ENCODE measurements at places on chromosomes 4 and X.
A peak's percentile ranks its signal among the peaks of the same experiment; 100 is the strongest.

DNA sequence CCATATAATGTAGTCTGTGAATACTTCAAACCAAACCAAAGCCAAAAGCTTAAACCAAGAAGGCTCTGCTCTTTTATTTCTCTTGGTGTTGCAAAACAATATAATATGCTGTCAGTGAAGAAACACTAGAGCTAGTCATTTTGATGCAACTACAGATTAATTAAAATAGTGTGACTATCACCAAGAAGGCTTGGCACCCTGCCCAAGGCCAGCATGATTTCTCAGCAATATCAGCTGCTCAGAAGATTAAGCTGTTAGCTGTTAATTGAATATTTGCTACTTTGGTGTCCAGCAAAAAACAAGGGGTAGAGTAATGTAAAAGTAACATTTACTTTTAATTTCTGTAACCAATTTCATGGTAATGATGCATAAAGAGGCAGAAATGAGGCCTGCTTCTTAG lies 104.9 kb upstream of the PRPS2 start:
- no peak for DNase-seq

- DNase-seq, result no peak
Observed at GRCh38 chr4:169064296-169064695, 54.2 kb upstream of the CBR4 start.

- no peak for DNase-seq
Observed at GRCh38 chrX:9434051-9434550, 30.8 kb upstream of the TBL1X start.

DNA sequence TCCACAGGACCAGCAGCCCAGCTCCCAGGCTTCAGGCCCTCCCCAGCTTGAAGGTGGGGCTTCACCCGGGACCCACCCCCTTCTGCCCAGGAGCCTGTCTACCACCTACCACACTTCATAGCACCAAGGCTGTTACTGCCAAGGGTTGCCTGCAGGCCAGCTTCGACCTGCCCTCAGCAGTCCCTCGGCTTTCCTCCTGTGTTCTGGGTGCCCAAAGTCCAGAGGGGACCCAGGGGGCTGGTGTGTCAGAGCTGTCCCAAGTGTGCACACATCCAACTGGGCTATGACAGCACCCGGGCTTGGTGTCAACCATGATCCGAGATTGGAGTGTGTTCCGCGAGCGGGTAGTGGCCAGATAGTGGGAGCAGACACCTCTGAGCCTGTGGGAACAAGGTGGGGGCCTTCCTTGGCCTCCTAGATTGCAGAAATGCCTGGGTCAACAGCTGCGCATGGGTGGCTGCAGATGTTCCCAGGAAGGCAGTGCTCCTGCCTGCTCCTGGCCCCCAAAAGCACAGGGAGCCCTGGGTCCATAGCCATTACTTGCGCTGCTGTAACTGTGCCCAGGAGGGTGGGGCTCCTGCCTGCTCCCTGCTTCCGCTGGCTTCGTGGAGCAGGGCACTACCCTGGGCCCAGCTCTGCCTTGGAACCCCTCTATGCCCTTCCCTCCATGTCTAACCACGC lies 16.8 kb downstream of the SULT1B1 start:
- no peak for DNase-seq

GRCh38 chrX:112851161-112851779 lies 10.6 kb upstream of the AMOT start:
- peak; percentile 20 for DNase-seq

DNA sequence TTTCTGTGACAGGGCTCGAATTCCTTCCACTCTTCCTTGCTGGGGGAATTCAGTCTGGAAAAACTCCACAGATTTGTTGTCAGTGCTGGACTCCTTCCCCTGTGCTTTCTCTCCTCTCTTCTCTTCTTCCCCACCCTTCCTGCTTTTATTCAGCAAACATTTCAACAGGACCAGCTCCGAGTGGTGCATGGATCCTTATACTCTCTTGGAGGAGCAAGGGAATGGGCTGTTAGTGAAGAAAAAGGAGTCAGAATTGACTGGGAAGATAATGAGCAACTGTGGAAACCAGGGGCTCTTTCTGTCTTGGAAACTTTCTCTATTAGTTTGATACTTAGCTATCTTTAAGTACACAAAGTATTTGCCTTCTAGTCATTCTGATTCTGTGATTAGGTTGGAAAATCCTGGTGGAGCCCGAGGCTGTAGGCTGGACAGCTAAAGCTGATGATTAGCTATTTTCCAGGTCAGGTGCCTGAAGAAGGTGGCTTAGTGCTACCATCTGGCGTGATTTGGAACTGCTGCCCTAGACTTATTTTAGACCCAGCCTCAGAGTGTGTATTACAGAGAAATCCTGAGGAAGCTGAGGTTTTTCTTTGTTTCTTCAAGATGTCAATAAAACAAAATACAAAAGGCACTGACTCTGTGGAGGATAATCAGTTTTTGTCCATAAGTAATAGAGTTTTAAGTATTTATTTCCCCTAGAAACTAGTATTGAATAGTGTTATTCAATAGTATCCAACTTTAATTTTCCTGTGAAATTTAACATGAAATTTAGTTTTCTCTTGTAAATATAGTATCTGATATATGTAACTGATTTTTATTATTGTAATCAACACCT lies 38.4 kb downstream of the NAP1L5 start:
- peak; percentile 40 for DNase-seq

DNA sequence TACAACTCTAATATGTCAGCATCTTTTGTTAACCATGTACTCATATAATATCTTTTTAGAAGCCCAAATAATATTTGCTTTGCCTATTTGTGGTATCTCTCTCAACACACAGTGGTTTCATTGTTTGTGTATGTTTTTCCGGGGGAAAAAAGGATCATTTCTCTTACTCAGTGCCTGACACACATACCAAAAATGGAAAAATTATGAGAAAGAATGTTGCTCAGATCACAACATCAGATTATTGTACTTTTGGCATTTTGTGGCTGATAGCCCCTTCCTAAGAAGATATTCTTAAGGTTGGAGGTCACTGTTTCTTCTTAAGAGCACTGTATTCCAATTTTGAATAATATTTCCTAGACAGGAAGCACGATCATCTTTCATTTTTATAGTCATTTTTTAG lies 93.6 kb downstream of the PDLIM5 start:
- no peak for DNase-seq

DNA sequence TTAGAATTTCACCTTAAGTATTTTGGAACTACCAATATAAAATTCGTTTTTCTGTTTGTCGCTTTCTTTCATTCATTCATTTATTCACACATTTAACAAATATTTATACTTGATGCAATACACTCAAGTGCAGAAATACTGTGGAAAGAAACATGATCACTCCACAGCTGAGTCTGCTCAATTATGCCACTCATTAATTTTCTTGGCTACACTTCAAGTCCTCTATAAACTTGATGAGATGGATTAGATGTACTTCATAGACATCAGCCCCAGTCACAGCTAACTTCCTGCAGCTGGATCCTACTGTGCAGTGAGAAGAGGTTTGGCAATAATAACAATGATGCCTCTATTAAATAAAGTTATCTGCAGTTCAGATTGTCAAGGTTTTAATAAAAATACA lies 208.1 kb downstream of the PDGFC start:
- DNase-seq, result no peak

DNA sequence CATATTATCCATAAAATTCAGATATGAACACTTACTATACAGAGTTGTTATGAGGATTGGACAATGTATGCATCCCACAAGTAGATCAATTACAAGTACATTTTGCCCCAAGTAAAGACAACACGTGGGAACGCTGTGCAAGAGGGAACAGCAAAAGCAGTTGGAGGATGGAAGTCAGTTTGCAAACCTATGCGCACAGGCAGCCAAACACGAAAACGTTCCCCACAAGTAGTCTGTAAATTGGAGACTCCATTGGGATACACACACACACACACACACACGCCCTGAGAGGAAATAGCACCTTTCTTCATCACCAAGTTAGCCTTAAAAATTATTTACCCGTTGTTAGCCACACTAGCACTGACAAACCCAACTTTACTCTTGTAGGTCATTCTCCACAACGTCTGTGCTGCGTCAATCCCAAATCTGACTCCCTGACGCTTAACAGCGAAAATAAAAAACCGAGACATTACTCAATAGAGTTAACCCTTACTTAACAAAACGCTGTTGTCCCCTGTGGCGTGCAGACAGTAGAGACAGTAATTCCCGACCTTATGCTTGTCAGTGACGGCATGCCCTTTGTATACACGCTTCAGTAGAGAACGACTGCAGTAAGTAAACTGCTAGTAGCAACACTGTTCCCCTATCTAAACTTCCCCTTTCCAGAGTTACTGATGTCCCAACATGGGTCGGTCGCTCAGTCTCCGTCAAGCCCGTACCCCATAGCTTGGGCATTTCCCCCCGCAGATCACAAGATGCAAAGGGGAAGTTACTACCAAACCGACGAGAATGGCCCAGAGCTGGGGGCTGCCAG lies 730 bp downstream of the MANBA start:
- DNase-seq, result peak; percentile 73

- DNase-seq, result no peak
Observed at GRCh38 chrX:148474030-148474429, 26.4 kb upstream of the AFF2 start.

GRCh38 chr4:102647117-102647516 lies 113.7 kb downstream of the MANBA start:
- no peak for DNase-seq

- DNase-seq, result no peak
Observed at GRCh38 chrX:48278958-48279357, 23.8 kb downstream of the SSX1 start.

GRCh38 chr4:90254357-90254756 lies 127.2 kb downstream of the CCSER1 start:
- no peak for DNase-seq

DNA sequence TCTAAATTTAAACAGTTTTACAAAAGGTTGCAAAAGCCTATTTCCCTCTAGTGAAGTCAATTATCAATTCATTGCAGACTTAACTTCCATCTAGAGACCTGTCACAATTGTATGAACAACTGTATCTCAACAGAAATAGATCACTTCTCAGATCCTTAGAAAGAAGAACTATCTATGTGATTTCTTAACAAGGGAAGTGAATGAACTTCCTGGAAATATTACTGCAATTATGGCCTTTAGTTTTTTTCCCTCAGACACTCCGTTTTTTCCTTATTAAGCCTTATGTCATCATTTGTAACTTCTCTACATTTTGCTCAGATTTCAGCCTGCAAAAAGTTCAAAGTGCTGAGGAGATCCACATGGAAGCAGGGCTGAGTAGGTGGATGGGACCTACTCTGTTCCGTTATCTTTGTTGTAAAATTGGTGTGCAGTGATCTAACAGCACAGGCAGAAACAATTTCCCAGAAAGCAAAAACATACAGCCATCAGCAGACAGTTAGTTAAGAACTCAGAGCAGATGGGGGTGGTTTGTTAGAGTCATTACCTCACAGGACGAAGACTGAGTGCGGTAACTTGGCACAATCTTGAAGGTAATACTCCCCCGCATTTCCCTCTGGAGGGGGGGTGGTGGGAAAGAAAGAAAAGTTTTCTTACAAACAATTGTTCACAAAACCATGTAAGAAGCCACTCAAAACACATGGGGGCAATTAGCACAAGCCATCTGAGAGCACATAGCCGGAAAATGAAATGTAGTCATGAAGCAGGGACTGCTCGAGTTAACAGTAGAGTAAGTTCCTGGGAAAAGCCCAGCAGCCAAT lies 112.3 kb downstream of the NYX start:
- no peak for DNase-seq

DNA sequence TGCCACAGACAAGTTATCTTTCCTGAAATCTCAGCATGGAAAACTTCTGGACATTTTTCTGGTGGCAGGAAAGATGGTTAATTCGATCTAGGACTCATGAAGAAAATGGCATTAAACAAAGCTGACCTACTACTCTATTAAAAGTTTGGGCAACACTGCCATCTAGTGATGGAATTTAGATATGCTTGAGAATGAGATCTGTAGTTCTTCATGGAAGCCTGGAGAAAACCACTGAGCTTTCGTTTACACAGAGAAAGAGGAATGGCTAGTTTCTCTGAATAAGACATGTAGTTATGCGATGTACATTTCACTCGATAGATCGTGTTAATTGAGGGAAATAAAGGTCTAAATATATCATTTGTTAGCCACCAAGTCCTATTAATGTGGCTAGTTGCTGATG lies 51.7 kb upstream of the CHRDL1 start:
- DNase-seq, result no peak

- DNase-seq, result no peak
Observed at GRCh38 chr4:32826169-32826568, 2106.0 kb downstream of the PCDH7 start.

DNA sequence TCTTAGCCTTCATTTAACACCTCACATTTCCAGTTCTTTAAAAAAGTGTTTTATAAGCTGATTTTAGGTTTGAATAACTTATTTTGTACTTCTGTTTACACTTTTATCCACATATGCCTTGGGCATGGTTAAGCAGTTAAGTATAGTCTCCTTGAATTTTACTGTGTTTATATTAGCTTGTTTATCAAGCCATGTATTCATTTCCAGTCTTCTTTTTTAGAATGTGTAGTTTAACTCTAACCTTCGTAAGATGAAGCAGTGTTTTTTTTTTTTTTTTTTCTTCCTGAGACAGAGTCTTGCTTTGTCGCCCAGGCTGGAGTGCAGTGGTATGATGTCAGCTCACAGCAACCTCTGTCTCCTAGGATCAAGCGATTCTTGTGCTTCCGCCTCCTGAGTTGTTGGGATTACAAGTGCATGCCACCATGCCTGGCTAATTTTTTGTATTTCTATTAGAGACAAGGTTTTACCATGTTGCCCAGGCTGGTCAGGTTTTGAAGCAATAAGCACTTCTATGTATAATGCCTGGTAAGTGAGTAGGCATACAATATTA lies 42.5 kb downstream of the BMP2K start:
- DNase-seq, result no peak

GRCh38 chr4:25749150-25749794 lies 93.6 kb downstream of the SLC34A2 start:
- no peak for DNase-seq

DNA sequence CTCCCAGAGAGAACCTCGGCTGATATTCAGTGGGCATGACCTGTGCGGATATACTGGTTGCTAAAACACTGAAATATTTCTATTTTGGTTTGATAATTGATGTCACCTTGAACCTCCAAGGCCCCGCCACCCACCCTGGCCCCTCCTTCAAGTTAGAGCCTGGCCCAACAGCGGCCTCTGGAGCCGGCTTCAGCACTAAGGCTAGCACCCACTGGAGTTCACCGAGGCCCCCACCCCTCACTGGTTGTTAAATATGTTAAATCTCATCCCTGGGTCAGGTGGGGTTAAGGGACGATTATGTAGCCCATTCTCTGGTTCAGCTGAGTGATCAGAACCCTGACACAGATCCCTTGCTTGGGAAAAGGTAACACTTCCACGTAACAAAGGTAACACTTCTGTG lies 24.3 kb downstream of the SEL1L3 start:
- no peak for DNase-seq

DNA sequence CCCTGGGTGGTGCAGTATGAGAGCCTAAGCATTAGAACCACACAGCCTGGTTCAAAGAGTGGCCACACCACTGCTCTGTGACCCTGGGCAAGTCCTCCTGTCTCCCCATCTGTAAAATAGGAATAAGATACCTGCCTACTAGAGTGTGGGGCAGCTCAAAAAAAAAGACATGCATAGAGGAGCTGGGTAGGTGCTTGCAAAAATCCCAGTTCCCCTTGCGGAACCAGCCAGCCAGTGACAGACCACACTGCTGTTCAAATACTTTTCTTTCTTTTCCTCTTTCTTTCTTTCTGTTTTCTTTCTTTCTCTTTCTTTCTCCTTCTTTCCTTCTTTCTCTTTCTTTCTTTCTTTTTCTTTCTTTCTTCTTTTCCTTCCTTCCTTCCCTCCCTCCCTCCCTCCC lies 63.0 kb upstream of the TRIM2 start:
- DNase-seq, result no peak

Measured in CD8-positive, alpha-beta T cell (primary cell).